Activated CD4-positive, alpha-beta T cell treated with anti-CD3 and anti-CD28 coated beads for 4 hours (primary cell): ENCODE measurements at places on chromosomes 6 and 20.

GRCh38 chr6:16712931-16713484 lies 48.3 kb downstream of the ATXN1 start:
- DNase-seq: peak; percentile 51

DNA sequence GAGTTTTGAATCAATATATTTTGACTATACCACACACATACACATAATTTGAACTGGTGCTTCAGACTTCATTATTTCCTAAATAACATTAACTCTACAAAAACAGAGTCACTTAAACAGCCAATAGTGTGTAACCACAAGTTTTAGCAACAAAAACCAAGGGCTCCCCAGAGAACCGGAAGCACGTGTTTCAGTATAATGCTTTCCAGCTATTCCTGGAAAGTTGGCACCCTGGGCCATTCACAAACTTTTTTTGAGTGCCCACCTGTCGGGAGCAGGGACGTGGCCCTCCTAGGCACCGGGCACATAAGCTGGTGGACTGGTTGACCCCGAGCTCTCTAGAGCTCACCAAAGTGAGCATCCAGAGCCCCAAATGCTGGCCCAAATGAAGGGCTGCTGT lies 1.9 kb upstream of the SLC35D3 start:
- no peak for DNase-seq

DNA sequence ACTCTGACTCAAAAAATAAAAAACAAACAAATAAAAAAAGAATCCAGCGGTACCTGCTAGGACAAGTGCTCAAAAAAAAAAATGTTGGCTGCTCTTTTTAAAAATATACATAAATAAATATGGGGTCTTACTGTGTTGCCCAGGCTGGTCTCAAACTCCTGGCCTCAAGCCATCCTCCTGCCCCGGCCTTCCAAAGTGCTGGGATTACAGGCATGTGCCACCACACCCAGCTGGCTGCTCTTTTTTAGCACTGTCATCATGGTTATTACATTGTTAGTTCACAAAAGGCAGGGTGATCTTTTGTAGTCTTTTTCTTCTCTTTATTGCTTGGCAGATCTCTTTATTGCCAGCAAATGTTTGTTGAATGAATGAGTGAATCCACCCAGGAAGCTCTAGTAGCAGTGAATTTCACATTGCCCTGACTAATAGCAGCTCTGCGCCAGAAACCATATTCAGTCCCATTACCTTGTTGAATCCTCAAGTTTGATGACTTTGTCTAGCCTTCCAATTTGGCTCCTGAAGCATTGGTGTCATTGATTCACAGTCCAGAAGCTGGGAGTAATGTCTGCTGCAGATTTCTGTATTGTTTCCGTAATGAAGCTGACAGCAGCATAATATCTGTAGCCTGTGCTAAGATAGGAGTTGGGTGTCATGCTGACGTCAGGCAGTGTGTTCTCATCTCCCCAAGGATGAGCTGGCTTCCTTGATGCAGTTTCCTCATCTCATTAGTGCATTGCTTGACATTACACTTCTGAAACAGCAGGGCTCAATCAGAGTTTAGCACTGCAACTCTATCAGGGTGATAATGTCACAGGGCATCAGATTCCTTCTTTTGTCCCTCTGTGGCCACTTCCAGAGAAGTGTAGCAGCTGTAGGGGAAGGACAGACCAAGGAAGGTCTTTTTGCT lies 84.9 kb upstream of the TGM3 start:
- DNase-seq: no peak

DNA sequence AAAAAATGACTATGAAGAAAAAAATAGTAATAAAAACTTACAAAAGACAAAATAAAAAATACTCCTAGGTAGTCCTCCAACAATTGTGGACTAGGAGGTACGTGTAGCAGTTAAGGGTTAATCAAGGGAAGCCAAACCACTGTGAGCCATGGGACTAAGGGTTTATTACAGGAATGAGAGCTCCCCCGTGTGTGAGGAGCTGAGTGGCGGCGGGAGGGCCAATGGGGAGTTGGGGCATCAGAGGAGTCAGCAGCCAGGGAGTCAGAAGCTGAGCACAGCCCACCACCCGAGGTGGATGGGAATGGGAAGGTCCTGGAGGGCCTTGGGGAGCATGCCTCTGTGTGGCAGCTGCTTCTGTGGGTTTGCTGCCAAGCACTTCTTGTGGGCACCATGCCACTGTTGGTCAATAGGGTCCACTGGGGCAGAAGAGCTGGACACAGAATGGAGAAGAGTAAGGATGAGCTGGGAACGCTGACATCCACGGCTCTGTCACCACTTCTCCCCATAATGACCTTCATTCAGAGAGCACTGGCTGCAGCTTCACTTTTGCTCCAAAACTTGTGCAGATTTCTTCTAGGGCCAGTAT lies 373.3 kb downstream of the CDKAL1 start:
- DNase-seq: no peak

DNA sequence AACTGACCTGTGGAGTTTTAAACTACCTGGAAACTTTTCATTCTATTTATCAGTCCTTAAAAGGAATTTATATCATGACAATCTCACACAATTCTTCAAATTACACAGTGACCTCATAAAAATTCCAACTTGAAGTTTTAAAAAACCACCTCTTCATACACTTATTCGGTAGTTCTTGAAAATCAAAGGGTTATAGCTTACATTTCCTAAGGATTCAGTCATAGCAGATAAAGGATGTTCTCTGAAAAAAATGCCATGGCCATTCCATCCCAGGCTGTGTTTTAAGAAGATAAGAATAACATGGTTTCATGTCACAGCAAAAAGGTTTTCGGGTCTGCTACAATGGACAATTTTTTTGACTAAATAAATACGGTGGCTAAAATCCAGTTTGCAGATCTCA lies 41.2 kb downstream of the GOPC start:
- DNase-seq: no peak

GRCh38 chr6:158853880-158854213 lies 34.7 kb upstream of the EZR start:
- no peak for DNase-seq

- DNase-seq: no peak
These were observed 15.2 kb downstream of the ZBP1 start for GRCh38 chr20:57605045-57605444.

DNA sequence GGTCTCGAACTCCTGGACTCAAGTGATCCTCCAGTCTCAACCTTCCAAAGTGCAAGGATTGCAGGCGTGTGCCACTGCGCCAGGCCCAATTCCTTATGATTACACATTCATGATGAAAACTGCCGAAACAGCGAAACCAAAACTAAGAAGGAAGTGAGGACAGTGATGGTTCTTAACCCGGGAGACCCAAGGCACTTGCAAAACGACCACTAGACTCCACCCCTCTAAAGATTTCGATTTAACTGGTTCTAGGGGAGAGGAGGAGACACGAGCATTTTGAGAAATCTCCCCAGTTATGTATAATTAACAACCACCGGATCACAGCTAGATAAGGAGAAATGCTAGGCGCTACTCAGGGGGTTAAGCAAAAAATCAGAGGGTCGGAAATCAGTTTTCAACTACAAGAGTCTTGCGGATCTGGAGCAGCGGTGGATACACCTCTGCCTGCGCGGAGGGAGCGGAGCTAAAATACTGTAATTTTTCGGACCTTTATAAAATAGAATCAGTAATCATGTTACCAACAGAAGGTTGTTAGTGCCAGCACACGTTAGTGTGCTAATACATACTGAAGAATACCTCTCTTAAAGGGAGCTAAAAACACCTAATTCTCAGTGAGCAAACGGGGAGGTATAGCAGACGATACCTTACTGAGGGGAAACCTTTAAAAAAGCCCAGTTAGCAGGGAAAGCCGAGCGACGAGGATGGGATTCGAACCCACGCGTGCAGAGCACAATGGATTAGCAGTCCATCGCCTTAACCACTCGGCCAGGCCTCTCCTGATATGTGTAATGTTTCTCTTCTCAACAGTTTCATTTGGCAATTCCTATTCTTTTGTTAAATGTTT lies 60.0 kb upstream of the BTN3A2 start:
- peak; percentile 69 for DNase-seq

DNA sequence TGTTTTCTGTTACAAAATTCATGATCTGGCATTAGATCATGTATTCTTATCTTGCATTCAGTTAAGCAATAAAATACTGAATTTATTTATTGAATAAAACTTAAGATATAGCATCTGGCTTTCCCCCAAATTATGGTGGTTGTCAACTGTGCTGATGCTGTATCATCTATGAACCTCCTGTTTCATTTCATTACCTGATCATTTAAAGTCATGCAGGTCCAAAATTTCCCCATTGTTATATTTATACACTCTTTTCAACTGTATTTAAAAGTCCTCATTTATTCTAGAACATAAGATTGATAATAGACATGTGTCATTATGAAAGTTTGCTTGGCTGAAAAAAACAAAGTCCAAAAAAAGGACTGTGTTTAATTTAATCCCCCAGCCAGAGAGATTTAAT lies 627.4 kb upstream of the ADGRB3 start:
- DNase-seq: no peak

DNA sequence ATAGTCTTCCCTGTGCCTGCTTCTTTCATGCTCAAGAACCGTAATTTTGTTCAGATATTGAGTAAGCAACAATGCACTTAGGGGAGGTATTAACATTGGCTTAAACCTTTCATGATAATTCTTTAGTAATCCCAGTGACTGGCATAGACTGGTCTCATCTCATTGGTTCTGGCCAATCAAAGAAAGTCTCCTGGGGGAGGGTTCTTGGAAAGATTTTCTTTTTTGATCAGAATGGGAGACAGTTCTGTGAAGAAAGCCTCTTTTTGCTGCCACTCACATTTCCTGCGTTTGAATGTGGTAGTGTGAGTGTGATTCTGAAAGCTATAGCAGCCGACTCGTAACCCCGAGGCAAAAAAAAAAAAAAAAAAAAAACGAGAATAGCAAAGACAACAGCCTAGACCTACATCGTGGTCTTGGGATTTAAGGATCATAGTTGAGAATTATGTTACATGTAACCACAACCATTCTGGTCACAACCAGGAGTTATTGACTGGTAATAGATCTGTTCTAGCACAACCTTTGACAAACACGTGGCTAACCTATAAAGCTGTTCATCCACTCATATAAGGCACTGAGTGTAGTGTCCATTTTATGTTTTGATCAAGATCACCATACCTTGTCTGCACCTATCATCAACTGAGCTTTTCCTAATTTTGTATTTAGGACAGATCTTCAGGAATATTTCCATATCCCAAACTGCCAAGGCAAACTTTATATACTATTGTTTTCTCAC lies 15.1 kb upstream of the TMEM217 start:
- no peak for DNase-seq
